ENCODE measurements at places on chromosomes 12 and 14. TPM values are rescaled to one million over a fixed set of nuclear protein-coding genes. Genes with fewer than 3 reads are reported as not detected.

IFT43 gene
- polyA plus RNA-seq: 28.5 TPM

DNA sequence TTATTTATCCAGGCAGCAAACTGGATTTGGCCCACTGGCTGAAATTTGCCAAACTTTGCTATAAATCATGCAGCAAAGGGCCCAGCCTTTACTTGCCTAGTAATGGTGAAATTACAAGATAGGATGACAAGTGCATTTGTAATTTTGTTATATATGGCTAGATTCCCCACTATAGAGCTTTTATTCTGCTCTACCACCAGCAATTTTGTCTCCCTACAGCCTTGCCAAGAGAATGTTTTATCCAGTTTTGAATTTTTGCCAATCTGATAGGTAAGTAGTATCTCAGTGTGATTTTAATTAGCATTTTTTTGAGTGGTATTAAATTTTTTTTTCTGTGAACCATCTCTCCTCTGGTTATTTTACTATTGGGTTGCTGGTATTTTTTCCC, 161.6 kb downstream of the SLC41A2 start:
- DNase-seq: no peak

DNA sequence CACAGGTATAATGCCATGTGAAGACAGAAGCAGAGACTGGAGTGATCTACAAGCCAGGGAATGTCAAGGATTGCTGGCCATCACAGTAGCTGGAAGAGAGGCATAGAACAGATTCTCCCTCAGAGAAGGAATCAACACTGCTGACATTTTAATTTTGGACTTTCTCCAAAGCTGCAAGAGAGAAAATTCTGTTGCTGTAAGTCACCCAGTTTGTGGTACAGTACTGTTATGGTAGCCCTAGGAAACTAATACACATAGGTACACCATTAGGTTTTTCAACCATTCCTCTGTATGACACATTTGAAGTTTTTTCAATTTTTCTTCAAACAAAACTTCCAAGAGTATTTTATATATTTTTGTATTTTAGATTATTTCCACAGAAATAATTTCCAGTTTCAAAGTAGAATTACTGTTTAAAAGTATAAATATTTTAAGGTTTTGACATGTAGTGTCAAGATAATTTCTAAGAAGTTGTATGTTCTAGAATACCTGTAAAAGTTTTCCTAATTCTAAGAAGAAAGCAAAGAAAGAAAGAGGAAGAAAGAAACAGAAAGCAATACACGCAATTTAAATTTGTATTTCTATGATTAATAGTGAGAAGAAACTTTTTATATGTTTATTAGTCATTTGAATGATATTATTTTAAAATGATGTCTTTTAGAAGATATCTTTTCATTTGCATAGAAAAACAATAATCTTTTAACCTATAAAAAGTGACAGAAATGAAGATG, 64.9 kb upstream of the CATSPERB start:
- DNase-seq: no peak

LMNTD1 gene
- polyA plus RNA-seq: not detected

GRCh38 chr12:97003276-97003675, 96.2 kb downstream of the NEDD1 start:
- DNase-seq: no peak

DNA sequence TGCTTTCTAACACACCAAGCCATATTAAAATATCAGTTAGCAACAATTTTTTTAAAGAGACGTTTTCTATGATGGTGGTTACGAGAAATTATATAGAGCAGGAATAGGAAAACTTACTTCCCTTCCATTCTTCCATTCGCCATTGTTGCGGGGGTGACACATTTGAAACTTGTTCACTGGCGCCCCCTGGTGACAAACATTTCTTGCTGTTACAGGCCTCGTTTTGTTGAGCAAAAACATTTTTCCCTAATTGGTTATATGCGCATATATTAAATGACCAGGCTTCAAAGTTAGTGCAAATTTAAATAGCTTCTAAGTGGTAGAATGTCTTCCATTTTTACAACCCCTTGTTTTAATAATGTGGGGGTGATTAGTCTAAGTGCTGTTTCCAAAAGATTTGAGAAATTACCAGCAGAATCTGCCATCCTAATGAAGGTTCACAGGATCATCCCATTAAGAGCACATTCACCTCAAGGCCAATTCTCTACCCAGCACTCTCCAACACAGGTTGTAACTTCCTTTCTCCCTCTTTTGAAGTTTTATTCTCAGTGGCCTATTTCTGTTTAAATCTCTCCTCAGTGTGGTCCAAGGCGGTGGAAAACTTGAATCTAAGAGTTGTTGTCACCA, 1124.7 kb downstream of the FLRT2 start:
- DNase-seq: peak; percentile 19

GRCh38 chr12:13282861-13283260, 86.3 kb downstream of the EMP1 start:
- no peak for DNase-seq

DNA sequence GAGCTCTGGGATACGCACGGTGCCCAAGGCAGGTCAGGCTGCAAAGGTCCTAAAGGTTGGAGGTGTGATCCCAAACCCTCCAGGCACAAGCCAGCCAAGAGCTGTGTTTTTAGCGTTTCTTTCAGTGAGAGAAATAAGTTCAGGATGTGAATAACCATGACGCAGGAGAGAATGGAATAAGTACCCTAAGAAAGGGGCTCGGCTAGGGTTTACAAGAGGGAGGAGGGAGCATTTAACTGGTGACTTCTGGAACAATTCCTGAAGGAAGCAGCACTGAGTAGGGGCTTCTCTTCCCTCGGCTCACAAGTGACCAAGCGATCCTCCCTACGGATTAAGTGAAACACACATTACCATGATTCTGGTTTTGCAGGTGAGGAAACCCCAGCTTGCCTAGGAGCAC, 29.4 kb downstream of the SSH1 start:
- no peak for DNase-seq

- DNase-seq: no peak
Measured at GRCh38 chr14:101251812-101252442, 309.4 kb upstream of the DIO3 start.

ART4 gene
- 0.13 TPM for polyA plus RNA-seq

- peak; percentile 60 for DNase-seq
Measured at GRCh38 chr14:103512701-103513611, 9.7 kb downstream of the CKB start.

- no peak for DNase-seq
Measured at GRCh38 chr14:54322246-54322645, 74.6 kb upstream of the CDKN3 start.

DNA sequence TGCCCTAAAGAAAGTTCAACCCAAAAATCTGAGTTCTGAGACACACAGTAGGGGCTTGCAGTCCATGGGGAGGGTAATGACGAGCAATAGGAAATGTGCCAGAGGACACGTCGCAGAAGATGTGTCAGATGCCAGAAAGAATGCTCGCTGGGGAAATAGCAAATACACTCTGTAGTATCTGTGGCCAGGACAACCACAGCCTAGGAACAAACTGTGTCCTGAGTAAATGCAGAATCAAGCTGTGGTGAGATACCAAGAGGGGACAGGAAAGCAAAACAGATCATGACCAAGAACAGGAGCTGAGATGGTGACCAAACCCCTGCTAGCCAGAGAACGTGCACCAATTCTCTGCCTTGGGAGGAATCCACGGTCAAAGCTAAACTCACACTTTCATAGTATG, 9.1 kb downstream of the CRACR2A start:
- DNase-seq: no peak

ABCB9 gene
- 3.4 TPM for polyA plus RNA-seq

GRCh38 chr12:82359115-82359478, 768 bp downstream of the METTL25 start:
- DNase-seq: peak; percentile 30

DNA sequence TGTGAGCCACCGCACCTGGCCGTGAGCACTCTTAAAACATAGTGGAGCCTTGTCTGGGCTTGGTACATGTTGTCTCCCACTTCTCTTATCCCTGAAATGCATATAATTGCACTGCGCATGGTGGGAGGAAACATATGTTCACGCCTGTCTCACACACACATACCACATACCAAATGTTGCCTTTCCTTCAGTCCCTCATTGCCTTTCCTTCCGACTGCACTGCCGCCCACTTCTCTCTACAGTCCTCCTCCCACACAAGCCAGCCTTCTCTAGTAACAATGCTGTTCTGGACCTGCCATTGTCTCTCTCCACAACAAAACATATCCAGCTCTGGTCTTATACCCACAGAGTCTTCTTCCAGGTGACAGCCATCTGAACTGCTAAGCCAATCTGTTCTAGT, 88.3 kb upstream of the PTHLH start:
- DNase-seq: no peak

- DNase-seq: peak; percentile 29
Measured at GRCh38 chr12:51371295-51371953, 19.8 kb downstream of the GALNT6 start.

DNA sequence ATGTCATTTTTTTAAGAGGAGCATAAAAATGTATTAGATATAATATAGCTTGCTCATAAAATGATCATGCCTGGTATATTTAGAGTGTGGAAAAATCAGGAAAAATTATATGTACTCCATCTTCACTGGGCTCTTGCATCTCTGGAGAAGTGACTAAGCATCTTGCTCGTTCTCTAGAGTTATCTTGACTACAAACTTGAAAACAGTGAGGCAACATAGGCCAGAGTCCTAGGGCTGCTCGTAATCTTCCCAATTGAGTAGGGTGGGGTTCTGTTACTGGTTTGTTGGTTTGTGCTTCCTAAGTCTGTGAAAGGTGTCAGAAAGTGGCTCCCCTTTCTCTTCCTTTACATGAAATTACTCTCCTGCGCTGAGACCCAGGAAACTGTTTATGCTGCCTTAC, 46.2 kb downstream of the AACS start:
- DNase-seq: no peak

- peak; percentile 73 for DNase-seq
Measured at GRCh38 chr12:57604992-57605810, 577 bp downstream of the DTX3 start.

DNA sequence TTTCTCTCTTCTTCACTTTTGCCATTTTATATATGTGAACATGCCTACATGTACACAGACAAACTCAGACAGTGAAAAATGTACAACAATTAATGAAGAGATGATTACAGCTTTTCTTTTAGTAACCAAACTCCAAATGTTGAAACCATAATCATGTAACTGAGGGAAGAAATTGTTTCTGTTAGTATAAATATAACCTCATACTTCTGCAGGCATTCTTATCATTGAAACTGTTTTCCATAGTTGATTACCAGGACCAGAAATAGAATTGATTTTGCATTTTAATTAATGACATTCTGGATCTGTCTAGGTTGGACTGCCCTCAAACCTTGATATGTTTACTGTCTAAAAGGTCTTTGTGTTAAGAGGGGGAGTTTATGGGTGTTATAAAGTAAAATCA, 3.2 kb downstream of the ANO4 start:
- no peak for DNase-seq

GRCh38 chr12:53493610-53494391, 5.5 kb downstream of the MAP3K12 start:
- DNase-seq: no peak

DNA sequence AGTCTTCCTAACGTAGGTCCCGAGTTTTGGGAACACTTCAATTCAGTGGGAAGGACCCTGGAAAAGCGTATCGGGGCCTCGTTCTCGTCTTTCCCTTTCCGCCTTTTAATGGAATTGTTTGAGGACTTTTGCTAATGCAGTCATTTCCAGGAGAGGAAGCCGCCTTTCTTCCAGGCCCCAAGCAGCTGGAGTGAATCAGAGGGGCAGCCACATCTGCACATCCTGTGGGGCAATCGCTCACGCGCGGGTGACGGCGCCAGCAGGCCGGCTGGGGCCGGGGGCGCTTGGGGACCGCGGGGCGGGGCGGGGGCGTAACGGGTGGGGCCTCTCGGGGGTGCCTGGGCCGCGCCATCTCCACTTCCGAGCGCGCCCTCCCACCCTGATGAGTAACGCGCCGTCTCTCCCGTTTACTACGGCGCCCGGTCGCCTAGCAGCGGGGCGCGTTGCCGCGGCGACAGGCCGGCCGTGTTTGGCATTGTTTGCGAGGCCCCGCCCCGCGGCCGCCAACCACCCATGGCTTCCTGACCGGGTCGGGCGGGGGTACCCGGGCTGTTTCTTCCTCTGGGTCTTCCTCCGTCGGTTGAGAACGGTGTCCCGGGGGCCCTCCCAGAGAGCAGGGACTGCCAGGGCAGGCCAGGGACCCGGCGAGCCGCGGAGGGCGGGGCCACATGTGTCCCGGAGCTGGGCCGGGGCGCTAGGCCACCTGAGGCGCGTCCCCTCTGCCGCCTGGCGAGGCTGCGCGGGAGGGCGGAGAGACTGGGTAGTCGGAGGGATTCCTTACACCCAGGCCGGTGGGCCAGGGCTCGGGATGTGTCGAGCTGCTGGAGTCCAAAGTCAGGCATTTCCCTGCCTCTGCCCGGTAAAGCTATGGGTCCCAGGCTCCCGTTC, 2.3 kb downstream of the GSG1 start:
- peak; percentile 95 for DNase-seq

IRAK3 gene
- polyA plus RNA-seq: 4.5 TPM

FRMD6 gene
- polyA plus RNA-seq: 20.1 TPM

GRCh38 chr12:92146497-92147224, 1.0 kb upstream of the BTG1 start:
- peak; percentile 84 for DNase-seq

DNA sequence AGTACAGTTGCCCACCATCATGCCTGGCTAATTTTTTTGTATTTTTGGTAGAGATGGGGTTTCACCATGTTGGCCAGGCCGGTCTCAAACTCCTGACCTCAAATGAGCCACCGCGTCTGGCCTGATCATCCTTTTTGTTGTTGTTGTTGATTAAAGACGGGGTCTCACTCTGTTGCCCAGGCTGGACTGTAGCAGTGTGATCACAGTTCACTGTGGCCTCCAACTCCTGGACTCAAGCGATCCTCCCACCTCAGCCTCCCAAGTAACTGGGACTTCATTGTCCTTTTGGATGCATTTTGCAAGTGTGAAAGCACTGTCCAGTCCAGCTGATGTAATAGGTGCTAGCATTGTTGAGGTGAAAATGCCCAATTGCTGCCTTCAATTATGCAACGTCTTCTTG, 27.1 kb upstream of the ATXN2 start:
- DNase-seq: no peak

STYX gene
- polyA plus RNA-seq: 11.3 TPM

DNA sequence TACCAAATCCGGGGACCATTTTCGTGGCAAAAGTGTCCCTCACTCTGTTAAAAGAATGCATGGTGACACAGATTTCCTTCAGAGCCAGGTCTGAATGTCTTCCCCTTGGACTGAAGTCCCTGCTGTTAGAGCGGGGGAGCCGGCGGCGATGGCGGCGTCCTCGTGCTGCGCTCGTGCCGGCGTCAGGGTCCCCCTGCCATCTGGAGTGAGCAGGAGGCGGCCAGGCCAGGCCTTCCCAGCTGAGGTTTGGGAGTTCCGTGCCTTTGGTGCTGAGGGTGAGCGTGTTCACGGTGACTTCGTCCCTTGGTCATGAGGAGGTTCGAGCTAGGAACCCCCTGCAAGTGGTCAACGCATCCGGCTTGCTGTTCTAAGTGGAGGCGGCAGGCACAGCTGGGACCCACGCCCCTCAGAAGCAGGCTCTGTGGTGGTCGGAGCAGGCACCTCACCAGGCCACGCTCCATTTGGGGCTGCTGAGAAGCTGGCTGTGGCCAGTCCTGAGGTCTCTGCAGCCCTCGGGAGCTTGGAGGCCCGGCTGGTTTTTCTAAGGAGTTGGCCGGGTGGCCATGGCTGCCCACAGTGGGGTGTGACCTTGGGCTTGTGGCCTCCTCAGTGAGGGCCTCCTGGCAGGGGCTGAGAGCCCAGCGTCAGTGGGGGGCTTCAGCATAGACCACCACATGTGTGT, 9.5 kb downstream of the ZFYVE21 start:
- DNase-seq: no peak

PTPRB gene
- 15.0 TPM for polyA plus RNA-seq
